ENCODE measurements at places on chromosomes 2 and 18.

- no peak for DNase-seq
Measured at GRCh38 chr2:238155051-238155760, 3.6 kb upstream of the ERFE start.

- no peak for DNase-seq
Measured at GRCh38 chr18:35673682-35674081, 92.1 kb downstream of the GALNT1 start.

DNA sequence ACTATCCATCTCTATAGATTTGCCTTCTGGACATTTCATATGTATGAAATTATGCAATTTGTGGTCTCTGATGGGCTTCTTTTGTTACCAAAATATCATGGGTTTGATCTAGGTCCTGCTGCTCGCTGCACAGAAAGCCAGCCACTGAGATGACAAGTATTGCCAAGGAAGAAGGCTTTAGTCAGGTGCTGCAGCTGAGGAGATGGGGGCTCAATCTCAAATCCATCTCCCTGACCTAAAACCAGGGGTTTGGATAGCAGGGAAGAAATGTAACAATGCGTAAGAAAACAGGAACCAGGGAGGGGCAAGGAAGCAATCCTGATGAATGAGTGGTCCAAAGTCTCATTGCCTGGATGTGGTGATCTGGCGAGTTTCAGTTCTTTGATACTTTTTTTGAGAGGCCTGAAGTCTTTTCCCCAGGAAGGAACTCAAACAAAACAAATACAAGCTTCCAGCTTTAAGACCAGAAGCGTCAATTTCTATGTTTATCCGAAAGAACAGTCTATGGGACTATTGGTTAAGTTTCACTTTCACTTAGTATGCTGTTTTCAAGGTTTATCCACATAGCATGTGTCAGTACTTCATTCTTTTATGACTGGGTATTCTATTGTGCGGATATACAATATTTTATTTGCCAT lies 3.4 kb upstream of the CKAP2L start:
- no peak for DNase-seq

DNA sequence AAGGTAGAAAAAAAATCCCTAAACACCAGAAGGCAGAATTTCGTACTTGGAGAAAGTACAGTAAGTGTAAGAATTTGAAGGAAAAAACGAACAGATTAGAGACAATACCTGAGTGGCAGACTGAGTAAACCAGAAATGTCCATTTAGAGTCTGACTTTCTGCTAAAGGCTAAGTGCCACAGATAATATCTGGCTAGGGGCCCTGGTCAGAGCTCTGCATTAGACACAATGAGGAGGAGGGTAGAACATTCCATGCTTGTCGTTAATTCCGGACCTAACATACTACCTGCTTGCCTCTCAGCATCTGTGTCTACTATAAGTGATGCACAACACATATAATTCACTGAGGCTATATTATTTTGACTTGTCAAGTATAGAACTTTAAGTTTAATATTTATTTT lies 18.1 kb downstream of the SEPTIN10 start:
- no peak for DNase-seq

- no peak for DNase-seq
Measured at GRCh38 chr18:48325115-48325665, 84.0 kb downstream of the ZBTB7C start.

GRCh38 chr2:230172156-230172555 lies 47.6 kb downstream of the SP110 start:
- DNase-seq, result no peak

DNA sequence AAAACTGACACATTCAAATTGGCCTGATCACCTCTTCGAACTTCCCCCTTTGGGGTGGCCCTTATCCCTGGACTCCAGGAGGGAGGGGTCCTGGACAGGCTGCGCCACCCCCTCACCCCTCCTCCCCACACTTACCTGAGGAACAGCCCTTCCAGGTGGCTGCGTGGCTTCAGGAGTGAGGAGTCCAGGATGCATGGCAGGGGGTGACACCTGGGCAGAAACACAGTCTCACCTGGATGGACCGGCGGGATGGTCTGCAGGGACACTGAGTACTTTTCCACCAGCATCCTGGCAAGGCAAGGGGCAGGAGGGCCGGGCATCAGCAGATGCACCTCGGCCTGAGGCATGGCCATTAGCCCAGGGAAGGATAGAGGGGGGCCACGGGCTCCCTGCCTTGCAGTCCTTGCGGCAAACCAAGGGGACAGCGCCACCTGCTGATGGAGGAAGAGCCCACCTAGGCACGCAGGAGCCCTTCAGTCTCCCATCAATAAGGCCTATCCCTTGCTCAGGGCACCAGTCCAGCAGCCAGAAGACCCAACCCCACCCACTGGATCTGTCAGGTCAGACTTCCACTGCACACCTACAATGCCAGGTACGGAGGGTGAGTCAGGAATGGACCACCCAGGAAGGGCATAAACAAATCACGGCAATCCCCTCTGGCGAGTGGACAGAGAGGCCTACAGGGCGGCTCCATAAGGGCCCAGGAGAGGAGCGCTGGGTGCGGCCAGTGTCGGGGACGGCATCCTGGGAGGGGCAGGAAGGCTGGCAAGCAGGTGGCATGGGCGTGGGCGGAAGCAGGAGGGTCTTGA lies 26.0 kb downstream of the FAM178B start:
- DNase-seq, result no peak

GRCh38 chr2:30106543-30106942 lies 40.3 kb upstream of the YPEL5 start:
- DNase-seq, result no peak

- DNase-seq, result peak; percentile 32
Measured at GRCh38 chr2:43519643-43520221, 76.1 kb downstream of the THADA start.

GRCh38 chr2:6077585-6077984 lies 385.4 kb downstream of the SOX11 start:
- no peak for DNase-seq

GRCh38 chr18:34773378-34773777 lies 63.3 kb downstream of the DTNA start:
- DNase-seq, result no peak

DNA sequence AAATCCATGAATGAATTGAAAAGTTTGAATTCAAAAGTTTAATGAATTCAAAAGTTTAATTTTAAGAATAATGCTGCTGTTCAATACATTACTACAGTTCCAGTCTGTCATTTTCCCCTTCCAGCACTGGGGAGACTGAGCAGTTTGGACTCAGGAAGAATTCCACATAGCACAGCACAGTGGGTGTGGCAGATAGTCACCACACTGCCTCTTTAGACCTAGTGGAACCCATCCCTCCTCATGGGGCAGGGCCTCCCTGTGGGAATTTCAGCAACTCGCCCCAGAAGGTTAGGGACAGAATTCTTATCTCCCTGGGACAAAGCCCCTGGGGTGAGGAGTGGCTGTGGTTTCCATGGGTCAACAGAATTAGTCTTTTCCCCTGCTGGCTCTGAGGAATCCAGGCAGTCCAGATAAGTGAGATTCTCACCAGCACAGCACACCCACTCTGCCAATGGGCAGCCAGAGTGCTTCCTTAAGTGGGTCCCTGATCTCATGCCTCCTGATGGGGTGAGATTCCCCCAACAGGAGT lies 442.0 kb upstream of the SYT4 start:
- no peak for DNase-seq

GRCh38 chr2:176642074-176642473 lies 372.8 kb downstream of the MTX2 start:
- DNase-seq, result no peak

GRCh38 chr2:172105471-172106107 lies 2.9 kb upstream of the DLX2 start:
- DNase-seq, result no peak

DNA sequence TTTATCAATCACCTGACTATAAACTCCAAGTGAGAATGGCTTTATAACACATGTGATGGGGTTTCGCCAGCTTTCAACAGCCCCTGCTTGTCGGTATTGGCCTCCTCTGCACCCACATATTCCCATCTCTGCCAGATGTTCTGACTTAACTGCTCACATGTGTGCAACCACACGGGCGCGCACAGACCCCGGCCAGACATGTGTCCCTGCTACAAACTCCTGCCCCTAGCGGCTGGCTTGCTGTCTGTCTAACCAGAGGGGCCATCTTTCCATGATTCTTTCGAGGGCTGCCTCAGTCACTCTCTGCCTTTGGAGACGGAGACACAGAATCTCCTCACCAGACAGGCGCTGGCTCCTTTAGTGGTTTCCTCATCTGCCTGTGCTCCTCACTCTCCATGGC lies 15.3 kb downstream of the STON1 start:
- DNase-seq, result no peak

DNA sequence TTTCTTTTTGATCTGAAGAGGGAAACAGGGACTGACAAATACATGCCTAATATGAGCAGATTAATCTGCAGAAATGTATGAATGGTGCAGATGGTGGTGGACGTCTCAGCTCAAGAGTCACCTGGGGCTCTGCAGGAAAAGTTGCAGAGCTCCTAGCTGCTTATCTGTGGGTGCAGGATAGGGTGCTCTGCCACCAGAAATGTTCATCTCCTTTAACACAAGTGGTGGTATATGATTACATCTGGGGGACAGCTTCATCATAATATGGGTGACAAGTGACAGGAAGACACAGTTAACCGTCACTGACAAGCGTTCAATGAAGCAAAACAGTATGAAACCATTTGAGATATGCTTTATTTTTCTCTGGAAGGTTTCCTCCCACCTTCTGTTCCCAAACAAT lies 121.2 kb upstream of the LINC00305 start:
- DNase-seq, result no peak

DNA sequence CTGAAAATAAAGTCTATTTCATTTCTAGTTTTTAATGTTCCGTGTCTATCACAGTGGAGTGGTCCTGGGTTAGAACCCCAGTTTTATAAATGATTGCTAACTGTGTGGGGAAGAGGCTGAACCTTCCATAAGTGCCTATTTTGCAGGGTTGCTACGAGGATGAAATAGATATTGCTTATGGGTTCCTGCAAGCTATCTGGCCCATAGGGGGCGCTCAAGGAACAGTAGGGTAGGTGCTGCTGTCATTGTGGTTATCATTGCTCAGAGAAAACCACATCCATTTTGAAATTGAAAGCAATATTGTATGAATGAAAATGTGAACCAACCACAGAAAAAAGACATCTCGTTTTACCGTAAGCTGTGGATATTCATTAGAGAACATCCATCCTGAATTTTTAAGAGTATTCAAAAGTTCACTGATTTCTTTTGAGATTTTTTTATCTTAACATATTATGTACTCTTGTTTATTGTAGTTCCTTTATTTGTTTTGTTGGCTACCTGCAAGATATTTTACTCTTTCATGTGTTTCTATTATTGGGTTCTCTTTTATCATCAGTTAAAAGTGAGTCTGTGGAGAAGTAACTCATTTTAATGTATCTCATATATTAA lies 261.6 kb downstream of the NAPG start:
- DNase-seq, result peak; percentile 21

GRCh38 chr2:176187200-176187898 lies 1.1 kb upstream of the HOXD1 start:
- no peak for DNase-seq

DNA sequence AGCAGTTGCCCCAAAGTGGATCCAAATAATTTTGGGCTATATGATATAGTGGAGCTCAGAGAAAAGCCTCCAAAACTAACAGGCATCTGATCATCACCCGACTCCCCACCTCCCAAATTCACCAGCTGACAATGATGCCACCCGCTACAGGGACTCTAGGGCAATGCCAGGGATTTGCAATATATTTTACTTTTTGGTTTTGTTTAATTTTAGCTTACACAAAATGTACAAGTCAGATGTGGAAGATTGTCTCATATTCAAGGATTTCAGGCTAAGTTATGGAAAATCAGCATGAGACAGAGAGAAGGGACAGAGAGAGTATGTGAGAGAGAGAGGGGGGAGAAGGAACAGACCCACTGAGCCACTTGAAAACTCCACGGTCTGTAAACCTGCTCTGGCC lies 187.4 kb downstream of the TMEM247 start:
- DNase-seq, result no peak

DNA sequence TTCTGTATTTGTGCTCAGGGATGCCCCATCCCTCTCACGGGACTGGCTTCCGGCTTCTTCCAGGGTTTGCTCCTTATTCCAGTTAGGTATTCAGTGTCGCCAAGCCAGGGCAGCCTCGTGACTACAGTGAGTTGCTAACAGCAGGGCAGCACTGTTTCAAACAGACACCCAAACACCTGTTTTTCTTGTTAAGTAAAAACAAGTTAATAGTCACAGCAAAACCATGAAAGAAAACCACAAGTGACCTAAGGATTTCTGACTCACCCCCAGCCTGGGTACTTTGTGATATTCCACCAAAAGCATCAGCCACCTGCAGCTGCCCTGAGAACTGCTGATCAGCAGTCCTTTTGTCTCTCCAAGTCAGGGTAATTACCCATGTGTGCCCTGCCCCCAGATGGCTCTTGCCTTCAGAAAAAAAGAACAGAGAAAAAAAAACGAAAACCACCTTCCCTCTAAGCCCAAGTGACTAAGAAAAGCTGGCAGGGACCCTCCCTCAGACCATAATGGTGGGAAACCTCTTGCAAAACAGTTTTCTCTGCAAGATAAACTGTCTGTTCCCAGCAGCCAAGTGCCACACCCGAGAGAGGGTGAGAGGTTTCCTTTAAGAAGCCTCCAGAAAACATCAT lies 178.2 kb downstream of the ANAPC1 start:
- no peak for DNase-seq

- no peak for DNase-seq
Measured at GRCh38 chr2:38634684-38635083, 31.2 kb upstream of the GALM start.

DNA sequence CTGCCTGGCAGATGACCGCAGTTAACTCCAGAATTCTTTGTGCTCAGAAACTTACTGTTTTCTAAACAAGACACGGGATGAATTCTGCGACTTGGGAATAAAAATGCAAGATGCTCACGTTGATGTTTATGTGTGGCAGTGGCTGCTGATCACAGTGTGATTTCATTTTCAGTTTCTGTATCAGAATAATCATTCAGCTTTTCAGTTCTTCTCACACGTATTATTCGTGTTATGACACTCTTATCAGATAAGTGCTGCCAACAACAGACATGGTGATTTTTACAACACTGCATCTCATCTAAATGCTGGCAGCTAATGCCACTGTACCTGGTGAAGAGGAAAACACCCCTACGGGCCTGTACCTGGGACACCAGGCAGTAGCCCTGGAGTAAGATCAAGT lies 272.9 kb upstream of the REV1 start:
- DNase-seq, result no peak

DNA sequence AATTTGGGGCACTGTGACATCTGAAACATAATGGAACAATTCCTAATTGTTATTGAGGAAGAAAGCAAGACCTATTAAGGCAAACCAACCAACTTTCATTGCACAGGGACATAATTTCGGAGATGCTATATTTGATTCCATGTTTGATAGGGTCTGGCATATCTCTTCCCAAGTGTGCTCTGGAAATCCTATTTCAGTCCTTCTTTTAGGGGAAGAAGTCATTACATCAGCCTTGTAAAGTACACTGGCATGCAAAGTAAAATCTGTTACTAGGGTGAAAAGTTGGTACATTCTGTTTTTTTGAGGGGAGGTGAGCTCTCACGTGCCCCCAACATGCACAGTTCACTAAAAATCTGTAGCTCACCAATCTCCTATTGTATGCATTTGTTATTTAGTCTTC lies 172.4 kb downstream of the SLC8A1 start:
- DNase-seq, result no peak

All from spinal cord (tissue), 10 donors.